NCI-H1930 (cell line): ENCODE measurements at places on chromosomes 4 and X.

DNA sequence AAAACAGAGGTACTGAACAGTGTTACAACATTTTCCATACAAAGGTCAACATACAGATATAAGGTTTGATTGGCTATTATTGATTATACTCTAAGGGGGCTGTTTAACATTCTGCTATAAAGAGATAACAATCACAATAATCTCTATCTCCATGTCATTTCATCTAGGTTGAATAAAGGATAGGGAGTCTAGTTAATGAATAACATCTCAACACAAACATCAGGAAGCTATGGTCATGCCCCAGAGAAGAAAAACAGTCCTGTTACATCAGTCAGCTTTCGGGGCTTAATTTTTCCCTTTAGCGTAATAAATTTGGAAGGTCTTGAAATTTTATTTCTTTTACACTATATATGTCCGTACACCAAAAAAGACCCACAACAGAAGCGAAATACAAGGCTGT lies 41.5 kb upstream of the DCAF8L2 start:
- no peak for DNase-seq

DNA sequence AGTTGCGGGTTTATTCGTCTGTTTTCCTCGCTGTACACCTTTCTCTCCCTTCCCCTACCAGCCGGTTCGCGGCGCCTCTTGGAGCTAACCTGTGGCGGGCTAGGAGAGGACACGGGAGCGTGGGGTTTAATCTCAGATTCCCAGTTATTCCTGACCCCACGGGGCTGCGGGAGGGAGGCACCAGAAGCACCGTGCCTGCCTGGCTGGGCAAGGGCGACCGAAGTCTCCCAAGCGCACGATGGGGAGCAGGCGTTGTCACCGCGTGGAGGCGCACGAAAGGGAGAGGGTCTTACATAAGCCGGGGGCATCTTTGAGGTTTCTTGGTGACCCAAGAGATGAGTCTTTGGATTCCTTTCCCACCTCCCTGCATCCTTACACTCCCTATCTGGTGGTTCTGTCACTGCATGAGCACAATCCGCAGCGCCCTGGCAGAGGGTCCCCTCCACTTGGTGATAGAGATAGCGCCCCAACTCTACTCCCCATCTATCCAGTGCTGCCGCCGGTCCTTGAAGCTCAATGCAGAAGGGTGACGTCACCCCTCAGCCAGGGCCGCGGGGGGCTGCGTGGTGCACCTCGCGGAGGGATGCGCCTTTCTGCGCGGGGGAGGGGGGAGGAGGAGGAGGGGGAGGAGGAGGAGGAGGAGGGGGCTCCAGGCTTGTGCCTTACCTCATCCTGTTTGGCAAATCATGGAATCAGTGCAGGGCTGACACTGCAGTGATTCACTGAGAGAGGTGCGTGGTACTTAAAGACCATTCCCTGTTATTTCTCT lies 793 bp downstream of the TSPAN7 start:
- DNase-seq = peak; percentile 2

DNA sequence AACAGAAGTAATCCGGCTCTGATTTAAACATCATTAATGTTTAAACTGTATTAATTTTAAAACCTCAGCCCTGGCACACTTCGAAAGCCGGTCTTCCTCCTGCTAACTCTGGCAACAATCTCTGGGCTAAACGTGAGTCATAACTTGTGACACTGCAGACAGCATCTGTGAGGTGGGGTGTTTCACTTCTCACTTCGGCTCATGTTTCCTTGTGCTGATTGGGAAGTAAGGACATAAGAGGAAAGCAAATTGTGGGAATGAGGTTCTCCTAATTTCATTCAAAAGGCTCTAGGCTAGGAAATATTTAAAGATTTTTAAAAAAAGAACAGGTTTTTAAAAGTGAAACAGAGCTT lies 139.9 kb upstream of the USP9X start:
- no peak for DNase-seq

- no peak for DNase-seq
Observed at GRCh38 chr4:30760551-30760950, 40.4 kb downstream of the PCDH7 start.

- no peak for DNase-seq
Observed at GRCh38 chr4:152628128-152628527, 51.7 kb downstream of the TMEM154 start.

GRCh38 chrX:68415316-68415715 lies 18.0 kb downstream of the OPHN1 start:
- DNase-seq = no peak

- DNase-seq = no peak
Observed at GRCh38 chr4:39415678-39416283, 9.1 kb downstream of the KLB start.

GRCh38 chr4:133151341-133151690 lies 2.2 kb downstream of the PCDH10 start:
- DNase-seq = peak; percentile 63

GRCh38 chrX:71666240-71667223 lies 814 bp upstream of the LOC101059915 start:
- DNase-seq = peak; percentile 48

GRCh38 chrX:134019567-134020206 lies 34.3 kb upstream of the GPC3 start:
- DNase-seq = no peak

- DNase-seq = no peak
Observed at GRCh38 chr4:78332976-78333375, 218.6 kb upstream of the ANXA3 start.

- DNase-seq = no peak
Observed at GRCh38 chr4:25347473-25347872, 29.6 kb upstream of the ANAPC4 start.

- no peak for DNase-seq
Observed at GRCh38 chr4:107069049-107069448, 32.9 kb upstream of the DKK2 start.

GRCh38 chr4:576245-576821 lies at the start of gene TMEM271:
Gene TMEM271, minus strand, starts transcription at chr4:576295. Its CDS starts 233 bp downstream, at chr4:576062.
- no peak for DNase-seq

GRCh38 chr4:78293348-78293747 lies 236.2 kb downstream of the FRAS1 start:
- DNase-seq = no peak

GRCh38 chrX:86809651-86810050 lies 661.4 kb downstream of the DACH2 start:
- DNase-seq = no peak

GRCh38 chr4:14091966-14092365 lies 464.4 kb upstream of the BOD1L1 start:
- no peak for DNase-seq

DNA sequence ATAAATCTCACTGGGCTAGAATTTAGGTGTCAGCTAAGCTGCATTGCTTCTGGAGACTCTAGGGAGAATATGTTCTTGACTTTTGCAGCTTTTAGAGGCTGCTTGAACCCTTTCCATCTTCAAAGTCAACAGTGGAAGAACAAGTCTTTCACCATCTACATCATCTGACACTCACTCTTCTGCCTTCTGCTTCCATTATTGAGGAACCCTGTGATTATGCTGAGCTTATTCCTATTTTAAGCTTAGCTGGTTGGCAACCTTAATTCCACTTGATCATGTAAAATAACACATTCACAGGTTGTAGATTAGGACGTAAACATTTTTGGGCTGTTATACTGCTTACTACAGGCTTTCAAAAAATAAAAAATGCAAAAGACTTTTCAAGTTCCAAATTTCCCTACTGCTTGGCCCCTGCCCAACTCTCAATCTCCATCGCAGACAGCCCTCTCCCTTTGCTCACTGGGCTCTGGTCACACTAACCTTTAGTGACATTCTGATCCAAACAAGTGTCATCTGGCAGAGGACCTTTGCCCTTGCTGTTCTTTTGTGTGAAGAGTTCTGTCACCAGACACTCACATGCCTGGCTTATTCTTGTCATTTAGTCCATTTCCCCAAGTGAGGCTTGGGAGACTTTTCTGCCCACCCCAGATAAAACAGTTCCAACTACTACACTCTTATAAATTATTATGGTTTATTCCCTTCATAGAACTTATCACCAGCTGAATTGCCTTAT lies 1056.0 kb downstream of the STIM2 start:
- DNase-seq = no peak

DNA sequence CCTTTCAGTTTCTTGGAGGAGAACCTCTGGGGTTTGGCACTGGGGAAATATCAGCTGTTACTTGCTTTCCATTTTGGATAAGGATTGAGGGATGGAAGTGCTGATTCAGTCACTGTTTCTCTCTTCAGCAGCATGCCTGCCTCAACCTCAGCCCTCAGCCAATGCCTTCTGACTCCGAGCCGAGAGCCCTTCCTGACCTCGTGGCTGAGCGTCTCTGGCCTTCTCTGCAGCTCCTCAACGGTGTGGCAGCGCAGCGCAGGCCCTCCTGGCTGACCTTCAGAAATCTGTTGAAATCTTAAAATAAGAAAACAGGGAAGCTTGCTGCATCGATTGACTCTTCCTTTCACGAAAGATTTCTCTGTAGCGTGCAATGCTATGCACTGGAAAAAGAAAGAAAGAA lies 434.3 kb upstream of the FAT1 start:
- no peak for DNase-seq
